ENCODE measurements at places on chromosomes 12 and 14. TPM values are rescaled to one million over a fixed set of nuclear protein-coding genes. Genes with fewer than 3 reads are reported as not detected.

The SLC6A13 gene
- total RNA-seq: not detected

The PARPBP gene
- 38.1 TPM for total RNA-seq

The RASSF9 gene
- total RNA-seq: 0.39 TPM

GRCh38 chr12:121102307-121102706, 30.4 kb upstream of the P2RX7 start:
- no peak for DNase-seq

DNA sequence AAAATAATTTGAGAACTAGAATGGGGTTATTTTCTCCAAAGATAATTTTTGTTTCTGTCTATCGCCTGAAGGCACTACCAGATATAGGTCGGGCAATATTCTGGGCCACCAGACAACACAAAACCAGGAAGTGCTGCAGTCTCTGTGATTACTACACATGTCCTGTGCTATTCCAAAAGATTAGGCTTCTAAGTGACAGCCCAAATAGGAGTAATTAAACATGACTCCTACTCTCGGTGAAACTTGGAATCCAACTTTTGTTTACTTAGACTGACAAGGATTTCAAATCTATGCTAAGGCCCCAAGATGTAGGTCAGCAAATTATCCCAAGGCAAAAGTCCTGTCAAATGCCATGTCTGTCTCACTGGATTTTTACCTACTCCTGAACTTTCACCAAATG, 157.6 kb upstream of the LRFN5 start:
- DNase-seq: no peak

DNA sequence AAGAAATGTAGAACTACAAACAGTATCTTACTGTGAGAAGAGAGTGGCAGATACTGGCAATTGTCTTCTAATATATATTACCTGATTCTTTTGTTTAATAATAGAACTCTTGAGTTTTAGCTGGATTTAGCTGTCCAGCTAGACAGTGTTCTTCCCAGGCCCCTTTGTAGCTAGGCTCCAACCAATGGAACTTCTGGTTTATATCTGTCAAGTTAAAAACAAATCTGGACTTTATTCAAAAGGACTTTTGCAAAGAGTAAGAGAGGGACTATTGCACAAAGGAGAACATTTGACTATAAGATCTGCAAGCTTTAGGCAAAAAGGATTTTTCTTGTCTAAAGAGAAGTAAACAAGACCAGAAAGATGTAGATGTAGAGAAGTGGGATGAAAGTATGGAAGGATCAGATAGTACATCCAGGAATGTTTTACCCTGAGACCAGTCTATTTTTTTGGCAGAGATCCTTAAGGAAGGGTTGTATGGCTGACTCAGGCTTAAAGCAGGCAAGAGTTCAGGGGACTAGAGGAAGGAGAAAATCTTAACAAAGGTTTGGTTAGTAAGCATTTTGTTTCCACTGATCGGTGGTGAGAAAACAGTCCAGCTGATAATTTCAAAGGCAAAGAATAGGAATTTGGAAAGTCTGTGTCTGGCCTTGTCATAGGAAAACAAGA, 111.1 kb upstream of the PLEKHA5 start:
- DNase-seq: no peak

DNA sequence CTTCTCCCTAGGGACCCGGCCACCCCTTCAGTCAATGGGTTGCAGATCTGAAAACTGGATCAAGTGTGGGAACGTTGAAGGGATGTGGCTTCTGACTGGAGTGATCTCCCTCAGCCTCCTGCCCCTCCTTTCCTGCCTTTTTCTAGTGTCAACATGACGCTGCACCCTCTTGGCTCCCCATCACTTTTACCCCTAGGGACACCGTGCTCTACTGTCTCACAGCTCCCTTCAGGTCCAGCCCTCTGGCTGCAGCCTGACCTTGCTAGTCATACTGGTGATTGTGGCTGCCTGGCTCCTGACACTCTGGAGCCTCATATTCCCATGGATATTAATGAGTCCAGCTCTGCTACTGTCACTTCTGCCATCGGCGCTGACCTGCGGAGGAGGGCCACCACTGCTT, 51.5 kb upstream of the RASSF3 start:
- no peak for DNase-seq

Measured in H1 (cell line).